ENCODE measurements at places on chromosomes 5 and 9.

DNA sequence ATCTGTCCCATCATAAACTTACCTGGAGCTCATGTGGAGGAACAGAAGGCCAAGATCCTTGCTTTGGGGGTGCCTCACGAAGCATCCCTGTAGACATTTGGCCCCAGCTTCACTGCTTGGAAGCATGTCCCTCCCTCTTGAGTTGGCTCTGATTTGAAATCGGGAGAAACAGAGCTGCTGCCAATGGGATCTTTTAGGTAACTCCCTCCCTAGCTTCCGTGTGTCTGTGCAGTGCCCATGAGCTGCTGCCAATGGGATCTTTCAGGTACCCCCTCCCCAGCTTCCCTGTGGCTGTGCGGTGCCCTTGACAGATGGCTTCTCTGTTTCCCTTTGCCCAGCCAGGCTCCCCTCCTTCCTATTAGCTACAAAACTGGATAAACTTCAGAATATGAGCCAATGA lies 178.0 kb downstream of the NR3C1 start:
- no peak for DNase-seq

GRCh38 chr5:137344723-137345322 lies 154.3 kb downstream of the SPOCK1 start:
- DNase-seq = no peak

DNA sequence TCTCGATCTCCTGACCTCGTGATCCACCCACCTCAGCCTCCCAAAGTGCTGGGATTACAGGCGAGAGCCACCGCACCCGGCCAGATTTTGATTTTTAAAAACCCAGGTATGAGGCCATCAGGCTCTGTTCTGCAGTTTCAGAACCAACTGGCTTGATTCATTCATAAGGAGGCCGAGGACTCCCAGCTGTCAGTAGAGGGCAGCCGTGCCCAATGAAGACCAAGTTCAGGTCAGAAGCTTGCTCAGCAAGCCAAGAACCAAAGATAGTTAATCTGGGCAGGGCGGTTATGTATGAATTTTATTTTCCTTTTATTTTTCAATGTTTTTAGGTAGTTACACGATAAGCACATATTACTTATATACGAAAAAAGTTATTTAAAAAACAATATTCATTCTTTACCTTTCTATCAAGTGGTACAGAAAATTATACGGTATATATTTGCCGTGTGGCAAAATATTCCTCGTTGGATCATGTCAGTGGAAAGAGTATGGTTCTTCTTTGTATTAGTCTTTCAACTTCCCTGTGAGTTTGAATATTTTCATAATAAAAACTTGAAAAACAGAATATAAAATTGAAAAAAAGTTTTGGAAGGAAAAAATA lies 18.0 kb downstream of the MGAT1 start:
- peak; percentile 77 for DNase-seq

DNA sequence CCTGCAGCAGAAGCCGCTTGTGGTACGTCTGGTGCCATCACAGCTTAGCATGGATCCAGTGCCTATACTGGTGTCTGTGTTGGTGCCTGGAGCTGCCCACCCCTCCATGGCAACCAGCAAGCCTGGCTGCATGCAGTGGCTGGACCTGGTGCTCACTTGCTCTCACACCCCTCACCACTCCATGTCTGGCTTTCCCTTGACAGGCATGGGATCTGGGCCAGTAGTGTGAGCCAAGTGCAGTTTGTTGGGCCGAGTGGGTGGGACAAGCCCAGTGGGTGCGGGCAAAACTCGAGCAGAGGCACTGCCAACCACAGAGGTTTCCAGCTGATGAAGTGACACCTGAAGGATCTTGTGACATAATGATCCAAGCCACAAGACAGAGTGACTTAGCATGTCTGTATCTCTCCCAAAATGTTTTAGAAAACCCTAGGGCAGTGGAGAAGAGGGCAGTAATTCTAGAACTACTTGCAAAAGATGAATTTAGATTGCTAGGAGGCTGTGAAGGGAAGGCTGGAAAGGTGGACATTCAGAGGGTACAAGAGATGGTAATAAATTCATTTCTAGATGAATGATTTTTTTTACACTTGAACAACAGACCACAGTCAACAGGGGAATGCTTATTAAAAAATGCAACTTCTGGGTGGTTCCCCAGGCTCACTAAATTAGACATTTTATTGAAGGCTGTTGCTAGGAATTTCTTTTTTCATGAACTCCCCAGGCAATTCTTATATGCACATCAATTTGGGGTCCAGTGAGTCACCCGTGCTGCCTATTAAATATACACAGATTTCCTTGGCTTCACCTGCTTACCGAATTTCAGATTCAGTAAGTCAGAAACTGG lies 660.3 kb downstream of the TLR4 start:
- DNase-seq = no peak

DNA sequence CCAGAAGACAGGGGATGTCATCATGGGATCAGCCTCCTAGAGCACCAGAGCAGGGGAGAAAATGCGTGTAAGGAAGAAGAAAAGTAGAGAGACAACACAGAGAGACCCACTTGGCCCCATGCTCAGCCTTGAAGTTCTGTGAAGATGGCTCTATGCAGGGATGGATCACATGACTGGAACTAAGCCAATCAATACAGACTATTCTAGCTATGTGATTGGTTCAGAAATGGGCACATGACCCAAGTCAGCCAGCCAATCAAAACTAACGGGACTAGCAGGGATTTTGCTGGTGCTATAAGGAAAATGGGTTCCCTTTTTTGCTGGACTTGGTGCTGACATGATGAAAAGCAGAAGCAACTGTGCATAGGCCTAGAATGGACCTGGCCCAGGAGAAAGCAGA lies 173.0 kb upstream of the TBC1D2 start:
- DNase-seq = no peak

All from activated naive CD4-positive, alpha-beta T cell treated with anti-CD3 and anti-CD28 coated beads, Interleukin-2, amount 50 U/mL, for 16 hours (primary cell).